Left cardiac atrium (tissue), 4 donors: ENCODE measurements at places on chromosomes 3 and 15. TPM values are rescaled to one million over a fixed set of nuclear protein-coding genes. Genes with fewer than 3 reads are reported as not detected.
A peak's percentile ranks its signal among the peaks of the same experiment; 100 is the strongest.

P2RY1 gene
- 4.3 TPM for total RNA-seq

DNA sequence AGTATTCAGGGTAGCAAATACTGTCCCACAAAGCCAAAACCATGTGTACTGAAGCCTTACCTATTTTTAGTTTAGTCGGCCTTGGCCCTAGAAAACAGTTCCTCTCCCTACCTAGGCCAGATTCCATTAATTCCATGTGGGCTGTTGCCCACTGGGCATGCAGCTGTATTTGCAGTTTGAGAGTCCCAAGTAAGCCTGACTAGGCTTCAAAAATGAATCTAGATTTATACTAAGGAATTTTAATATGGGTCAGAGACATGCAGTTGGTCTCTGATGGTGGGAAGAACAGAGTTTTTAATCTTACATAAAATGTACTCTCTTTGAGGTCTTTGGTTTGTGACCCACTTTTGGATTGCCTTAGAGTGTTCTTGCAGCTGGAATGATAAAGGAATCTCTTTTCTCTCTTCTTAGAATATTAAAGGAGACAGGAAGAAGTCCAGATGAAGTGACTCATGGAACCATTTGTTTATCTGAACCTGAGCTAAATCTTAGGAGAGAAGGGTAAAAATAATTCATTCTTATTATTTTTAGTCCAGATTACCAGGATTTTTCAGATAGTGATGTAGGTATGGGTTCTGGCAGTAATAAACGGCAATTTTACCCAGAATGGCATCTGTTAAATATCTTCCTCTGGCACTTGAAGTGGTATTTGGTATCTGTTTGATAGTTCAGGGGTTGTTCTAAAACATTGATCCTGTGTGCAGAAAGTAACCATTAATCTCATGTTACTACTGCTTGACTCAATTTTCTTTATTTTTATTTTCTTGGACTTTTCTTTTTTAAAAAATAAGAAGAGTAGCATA lies 33.8 kb downstream of the GLCE start:
- no peak for DNase-seq

GRM7 gene
- not detected for total RNA-seq

- DNase-seq, result no peak
Observed at GRCh38 chr3:45779746-45780735, 16.3 kb downstream of the SLC6A20 start.

GRCh38 chr3:54999811-55000210 lies 72.0 kb upstream of the LRTM1 start:
- no peak for DNase-seq

DNA sequence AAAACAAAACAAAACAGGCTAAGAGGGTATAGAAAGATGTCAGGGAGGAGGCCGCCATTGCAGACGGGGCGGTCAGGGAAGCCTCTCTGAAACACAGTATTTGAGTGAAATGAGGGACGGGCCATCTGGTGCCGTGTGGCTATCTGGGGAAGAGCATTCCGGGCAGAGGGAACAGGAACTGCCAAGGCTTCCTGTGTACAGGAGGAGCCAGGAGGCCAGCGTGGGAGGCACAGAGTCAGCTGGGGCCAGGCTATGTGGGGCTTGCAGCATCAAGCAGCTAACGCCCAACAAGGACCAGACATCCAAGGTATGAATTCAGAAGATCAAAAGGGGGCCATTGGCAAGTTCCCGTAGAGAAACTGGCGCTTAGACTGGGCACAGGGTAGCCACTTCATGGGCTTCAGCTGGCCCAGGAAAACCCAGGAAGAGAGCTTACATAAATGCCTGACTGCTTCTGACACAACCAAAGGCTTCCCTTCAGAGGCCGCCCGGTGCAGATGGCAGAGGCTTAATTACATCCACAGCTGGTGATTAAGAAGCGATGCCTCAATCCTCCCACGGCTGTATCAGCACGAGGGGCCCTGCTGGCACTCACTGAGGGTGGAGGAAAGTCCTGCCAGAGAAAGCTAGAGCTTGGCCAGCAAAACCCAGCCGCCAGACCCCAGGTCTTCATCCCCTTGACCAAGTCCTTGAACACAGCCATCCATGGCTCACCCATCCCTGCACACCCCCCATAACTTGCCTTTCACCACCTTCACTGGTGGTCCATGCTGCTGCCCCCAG lies 144.9 kb downstream of the MEGF11 start:
- DNase-seq, result no peak

GRCh38 chr3:81300324-81300927 lies 461.0 kb downstream of the GBE1 start:
- DNase-seq, result no peak

- no peak for DNase-seq
Observed at GRCh38 chr3:58725326-58725853, 58.8 kb upstream of the FAM3D start.

TADA3 gene
- 42.7 TPM for total RNA-seq

DNA sequence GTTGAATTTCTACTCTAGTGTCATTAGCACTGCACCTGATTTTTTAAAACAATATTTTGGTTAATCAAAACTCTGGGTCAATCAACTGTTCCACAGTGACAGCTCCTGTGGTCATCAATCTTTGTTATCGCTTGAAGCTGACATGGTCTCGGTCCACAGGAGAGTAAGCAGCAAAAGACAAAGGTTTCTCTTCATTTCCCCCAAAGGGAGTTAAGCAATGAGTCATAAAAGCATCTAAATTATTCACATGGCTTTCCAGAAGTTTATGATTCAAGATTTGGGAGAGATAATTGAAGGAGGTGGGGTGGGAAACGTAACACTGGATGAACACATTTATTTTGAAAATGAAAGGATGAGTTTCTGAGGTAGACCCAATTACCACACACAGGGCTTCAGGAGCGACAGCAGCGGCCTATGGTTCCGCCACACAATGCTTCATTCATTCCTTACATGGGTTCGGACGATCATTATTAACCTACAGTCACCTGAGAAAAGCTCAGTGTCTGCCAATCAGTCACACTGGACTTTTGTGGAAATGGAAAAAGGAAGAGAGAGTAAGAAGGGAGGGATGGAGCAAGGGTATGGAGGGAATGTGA lies 505.1 kb downstream of the FHIT start:
- no peak for DNase-seq

DNA sequence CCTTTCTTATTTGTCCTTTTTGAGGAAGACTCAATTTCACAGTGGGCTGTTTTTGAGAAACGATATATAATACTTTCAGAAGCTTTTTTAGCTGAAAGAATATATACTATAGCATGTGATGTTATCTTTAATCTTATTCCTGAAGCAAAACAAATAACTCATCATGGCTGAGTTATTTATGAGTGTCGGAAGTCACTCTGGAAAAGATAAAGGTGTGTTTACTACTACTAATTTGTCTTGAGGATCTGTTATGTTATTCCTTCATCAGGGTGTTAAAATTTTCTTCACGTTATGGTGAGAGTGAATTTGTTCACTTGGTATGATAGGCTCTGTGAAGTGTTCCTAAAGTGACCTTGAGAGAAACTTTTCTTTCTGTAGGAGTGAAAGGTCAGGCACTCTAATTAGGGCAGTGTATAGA lies 4.7 kb downstream of the TCF12 start:
- no peak for DNase-seq

GRCh38 chr15:41779662-41780157 lies 5.4 kb downstream of the MAPKBP1 start:
- no peak for DNase-seq

DNA sequence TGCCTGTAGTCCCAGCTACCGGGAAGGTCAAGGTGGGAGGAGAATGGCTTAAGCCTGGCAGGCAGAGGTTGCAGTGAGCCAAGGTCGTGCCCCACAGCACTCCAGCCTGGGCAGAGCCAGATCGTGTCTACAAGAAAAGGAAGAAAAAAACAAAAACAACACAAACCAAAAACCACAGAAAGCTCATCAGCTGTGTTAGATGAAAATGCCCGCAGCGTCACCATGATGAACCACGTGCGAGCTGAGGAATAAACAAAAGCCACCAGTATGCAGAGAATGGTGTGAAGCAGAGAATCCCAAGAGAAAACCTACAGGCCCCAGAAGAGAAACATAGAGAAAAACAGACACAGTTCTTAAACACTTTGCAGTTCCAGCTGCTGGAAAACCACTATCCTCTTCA lies 19.7 kb upstream of the TM4SF19 start:
- DNase-seq, result no peak

DNA sequence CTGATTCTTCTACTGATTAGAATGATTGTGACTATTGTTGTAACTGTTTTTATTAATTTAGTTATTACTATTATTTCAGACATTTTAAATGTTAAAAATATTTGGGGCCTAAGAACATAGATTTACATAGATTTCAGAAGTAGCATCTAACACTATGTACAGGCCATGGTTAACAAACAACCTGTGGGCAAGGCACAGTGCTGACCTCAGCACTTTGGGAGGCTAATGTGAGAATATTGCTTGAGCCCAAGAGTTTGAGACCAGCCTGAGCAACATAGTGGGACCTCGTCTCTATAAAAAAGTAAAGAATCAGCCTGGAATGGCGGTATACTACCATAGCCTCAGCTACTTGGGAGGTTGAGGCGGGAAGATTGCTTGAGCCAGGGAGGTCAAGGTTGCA lies 69.1 kb upstream of the CNTN4 start:
- no peak for DNase-seq

C3orf85 gene
- total RNA-seq, result not detected

HRG gene
- 0.16 TPM for total RNA-seq

CHDH gene
- 5.0 TPM for total RNA-seq

DNA sequence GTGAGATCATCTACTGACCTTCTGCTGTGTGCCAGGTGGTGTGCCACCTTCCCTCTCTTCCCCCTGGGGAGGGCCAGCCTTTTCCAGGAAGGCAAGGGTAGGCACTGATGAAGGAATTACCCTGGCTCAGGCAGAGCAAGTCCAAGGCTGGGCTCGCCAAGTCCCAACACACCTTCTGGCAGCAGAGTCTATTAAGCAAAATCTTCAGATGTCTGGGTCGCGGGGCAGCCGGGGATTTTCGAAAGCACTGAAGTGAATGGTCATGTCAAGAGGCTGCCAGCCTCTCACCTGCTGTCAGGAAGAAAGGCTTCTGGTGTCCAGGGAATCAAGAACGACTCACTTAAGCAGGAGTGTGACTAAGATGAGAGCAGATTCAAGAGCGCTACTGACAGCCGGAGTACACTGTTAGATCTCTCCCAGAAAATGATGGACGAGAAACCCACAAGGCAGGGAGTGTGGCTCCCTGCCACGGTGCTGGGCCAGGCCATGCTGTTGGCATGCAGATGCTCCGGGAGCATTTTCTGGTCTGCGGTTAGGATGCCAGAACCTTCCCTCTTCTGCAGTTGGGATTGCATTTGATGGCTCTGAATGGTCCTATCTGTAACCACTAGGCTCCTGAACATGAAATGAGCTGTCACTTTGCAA lies 479.8 kb downstream of the SHQ1 start:
- DNase-seq, result no peak

DNA sequence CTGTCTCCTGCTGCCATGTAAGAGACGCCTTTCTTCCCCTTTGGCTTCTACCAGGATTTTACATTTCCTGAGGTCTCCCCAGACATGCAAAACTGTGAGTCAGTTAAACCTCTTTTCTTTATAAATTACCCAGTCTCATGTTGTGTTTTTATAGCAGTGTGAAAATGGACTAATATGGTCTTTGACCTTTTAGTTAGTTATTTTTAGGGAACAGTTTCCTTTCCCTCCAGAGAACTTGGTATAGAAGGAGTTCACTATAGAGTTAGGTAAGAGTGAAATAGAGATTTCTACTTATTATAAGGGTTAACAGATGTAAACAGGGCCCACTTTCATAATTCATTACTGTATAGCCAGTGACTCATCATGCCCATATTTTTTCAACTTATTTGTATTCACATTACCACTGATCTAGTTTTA lies 170.9 kb downstream of the UNC13C start:
- no peak for DNase-seq

DNA sequence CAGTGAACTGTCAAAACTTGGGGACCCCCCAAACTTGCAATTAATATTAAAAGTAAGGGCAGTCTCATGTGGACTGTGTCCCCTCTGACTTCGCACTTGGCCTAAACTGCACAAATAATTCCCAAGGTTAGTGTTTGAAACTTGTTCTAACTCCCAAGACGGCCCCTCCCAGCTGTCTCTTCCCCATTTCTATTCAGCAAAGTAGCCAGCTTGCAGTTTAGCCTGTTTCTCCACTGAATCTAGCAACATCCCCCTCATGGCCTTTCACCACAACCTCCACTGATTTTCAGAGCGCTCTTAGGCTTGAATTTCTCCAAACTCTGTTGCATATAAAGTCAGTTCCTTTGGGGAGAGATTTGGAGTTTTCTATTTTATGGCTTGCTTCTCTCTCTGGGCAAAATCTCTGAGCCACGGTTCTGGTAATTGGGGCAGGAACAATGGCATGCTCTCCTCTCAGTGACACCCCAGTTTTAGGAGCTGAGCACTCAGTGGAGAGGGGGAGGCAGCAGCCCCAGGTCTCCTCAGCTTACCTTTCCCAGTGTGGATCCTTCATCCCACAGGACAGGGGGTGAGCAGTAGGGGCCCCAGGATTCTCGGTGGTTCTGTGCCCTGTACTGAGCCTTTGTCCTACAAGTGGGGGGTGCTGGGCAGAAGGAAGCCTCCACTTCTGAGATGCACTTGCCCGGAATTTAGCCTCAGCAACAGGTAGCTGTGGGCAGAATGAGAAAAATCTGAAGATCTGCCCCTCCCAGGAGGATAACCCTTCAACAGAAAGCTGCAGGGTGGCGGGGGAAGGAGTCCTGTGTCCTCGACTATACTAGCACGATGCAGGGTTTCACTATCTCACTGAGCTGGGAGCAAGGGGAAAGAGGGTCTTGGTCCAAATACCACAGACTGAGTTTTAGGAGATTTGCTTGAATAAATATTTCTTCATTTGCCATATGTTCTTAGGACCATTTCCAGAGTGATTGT lies 39.3 kb upstream of the GATA2 start:
- DNase-seq, result no peak

GRCh38 chr3:153284282-153284938 lies 122.4 kb downstream of the RAP2B start:
- peak; percentile 64 for DNase-seq

CHRFAM7A gene
- 2.8 TPM for total RNA-seq

SIDT1 gene
- 0.79 TPM for total RNA-seq

- DNase-seq, result no peak
Observed at GRCh38 chr15:59543721-59544547, 67.6 kb upstream of the GCNT3 start.

- no peak for DNase-seq
Observed at GRCh38 chr3:3817865-3818264, 18.6 kb downstream of the LRRN1 start.

DNA sequence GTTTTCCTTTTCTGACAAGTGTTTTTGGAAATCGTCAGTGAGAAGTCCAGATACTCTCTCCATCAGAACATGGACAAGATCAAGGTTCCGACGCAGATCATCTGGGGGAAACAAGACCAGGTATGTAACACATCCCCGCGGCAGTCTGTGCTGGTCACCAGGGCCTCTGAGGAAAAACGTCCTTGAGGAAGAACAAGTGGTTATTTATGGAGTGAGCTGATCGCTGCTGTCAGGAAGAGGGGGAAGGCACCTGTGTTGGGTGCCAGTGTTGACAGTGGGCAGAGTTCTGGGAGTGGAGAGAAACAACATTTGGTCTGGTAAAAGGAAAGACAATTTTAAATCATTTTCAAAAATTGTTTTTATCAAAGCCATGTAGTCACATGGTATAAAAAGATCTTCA lies 20.7 kb upstream of the RPP14 start:
- no peak for DNase-seq
